ENCODE measurements at places on chromosomes 5 and 9.
A peak's percentile ranks its signal among the peaks of the same experiment; 100 is the strongest.

GRCh38 chr9:6495466-6495865 is 82.5 kb downstream of the UHRF2 start:
- no peak for DNase-seq

DNA sequence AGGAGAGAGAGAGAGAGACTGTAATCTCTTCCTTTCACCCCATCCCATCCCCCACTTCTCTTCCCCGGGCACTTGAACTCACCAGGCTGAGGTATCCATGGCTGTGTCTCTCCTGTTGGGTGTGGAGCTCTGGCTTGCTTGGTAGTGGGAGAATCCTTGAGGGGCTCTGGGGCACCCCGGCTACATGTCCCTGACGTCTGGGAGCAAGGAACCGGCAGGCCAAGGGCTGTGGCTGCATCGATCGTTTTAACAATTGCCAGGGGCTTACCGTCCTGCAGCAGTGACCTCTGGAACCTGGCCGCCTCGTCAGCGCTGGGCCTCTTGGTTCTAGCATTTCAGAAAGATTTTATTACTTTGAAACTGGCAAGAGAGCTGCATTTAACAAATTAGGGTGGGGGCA is 30.0 kb downstream of the FGF18 start:
- DNase-seq: no peak

DNA sequence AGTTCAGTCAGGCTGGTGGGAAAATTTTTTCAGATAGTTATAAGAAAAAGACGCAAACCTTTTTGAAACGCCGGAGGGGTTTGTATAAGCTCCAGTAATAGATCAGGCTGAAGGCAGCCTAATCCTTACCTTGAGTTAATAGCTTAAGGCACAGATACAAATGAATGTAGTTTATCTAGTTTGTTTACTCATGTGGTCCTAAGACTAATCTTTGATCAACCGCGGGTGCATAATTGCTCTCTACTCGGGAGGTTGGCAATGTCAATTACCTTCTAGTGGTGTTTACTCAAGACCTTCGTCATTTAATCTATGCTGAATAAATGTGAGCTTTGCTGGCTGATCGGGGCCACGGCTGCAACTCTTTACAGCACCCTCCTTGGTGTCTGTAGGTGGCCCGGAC is 665 bp upstream of the INSL4 start:
- DNase-seq: no peak

- no peak for DNase-seq
These were observed 52.2 kb downstream of the NXNL2 start for GRCh38 chr9:88587182-88587581.

DNA sequence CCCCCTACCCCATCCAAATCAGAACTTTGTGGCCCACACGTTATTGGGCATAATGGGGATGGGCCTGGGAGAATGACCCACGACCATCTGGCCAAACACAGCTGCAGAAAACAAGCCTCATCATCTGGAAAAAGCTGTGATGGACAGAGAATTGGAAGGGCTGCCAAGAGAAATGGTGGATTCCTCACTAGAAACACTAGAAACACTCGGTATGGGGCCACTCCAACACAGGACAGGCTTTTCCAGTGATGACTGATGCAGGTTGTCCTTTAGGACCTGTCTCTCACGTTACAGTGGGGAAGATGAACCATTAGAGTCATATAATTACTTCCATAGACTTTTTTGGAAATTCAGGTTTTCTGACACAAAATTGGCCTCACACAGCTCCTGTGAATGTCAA is 172.4 kb upstream of the TARS1 start:
- DNase-seq: no peak

DNA sequence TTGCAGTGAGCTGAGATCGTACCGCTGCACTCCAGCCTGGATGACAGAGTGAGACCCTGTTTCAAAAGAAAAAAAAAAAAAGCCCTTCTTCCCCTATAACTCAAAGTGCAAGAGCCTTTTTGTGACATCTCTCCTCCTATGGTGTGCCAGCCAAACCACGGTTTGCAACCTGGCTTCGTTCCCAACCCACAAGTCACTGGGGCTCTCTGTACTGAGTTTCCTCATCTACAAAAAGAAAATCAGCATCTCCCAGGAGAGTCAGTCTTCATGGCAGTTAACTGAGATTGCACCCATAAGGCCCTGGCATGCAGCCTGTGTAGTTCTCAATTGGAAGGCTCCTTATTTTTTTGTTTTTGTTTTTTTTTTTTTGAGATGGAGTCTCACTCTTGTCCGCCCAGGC is 14.8 kb downstream of the ODF2 start:
- no peak for DNase-seq

DNA sequence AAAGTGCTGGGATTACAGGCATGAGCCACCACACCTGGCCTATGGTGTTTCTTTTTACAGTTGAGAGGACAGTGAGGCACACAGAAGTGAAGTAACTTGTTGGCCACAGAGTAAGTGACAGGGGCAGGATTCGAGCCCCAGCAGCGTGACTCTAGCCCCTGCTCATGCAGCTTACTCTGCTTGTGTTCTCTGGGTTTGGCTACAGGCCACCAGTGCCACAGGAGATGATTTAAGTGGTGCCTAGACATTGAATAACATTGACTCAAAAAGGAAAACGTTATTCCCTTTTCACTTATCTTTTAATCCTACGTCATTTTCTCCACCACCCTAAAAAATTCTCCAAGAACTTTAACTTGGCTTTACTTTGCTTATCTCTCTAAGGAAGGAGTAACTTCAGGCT is 61.4 kb downstream of the SNX24 start:
- DNase-seq: no peak

DNA sequence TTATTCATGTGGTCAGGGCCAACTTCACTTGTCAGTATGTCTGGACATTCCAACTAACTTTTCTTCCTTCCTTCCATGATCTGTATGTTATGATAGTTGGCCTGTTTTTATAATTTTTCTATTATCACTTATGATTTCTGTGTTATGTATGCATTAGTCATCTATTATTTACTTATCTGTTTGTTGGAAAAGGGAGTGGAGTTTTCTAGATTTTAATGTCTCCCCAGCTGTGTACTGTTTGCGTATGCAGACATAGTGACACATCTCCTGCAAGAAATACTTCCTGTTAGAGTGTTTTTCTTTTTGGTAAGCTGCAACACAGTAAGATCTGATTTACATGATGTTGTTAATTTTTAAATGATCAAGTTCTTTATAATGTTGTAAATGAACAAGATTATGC is 8.7 kb upstream of the INSYN2B start:
- DNase-seq: no peak

DNA sequence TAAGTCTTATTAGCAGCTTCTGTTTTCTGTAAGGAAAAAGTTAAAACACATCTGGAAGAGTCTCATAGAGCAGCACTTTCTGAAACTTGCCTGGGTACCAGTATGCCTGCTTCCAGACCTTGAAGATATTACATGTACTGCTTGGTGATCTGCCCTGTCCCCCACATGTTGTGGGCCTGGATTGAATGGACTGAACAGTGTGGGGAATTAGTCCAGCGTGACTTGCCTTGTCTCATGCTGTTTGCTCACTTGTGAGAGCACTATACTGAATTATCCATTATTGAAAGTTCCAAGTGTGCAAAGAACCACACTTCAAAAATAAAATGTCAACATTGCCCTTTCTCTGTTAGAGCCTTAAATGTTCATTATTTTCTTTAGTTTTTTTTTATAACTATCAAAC is 8.9 kb downstream of the CTNNA1 start:
- DNase-seq: no peak

DNA sequence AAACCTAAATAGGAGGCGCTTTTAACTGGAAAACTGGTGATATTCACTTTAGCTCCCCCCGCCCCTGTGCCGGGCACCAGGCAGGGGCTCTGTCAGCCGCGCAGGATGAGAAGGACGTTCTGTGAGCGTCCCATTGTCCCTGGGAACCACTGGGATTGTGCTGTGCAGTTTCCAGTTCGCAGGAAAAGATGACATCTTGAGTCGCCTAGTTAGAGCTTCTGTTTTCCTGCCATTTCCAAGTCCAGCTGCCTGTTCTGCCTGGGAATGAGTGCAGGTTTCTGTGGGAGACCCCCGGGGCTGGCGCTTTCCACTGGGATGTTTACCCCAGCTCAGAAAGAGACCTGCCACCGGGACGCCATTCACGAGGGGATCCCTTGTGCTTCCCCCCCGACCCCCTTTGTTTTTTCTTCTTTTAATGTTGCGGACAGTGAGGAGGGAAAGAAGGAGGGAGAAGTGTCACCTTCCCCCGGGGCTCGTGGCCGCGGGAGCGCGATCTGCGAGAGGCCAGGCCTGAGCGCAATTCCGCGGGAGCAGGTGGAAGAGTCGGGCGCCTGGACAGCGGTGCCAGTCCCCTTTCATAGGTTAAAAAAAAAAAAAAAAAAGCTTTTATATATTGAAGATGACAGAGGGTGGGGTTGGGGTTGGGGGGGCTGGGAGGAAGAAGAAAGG is 121.5 kb downstream of the RMI1 start:
- DNase-seq: no peak

GRCh38 chr5:57417971-57418370 is 64.6 kb downstream of the ACTBL2 start:
- no peak for DNase-seq

DNA sequence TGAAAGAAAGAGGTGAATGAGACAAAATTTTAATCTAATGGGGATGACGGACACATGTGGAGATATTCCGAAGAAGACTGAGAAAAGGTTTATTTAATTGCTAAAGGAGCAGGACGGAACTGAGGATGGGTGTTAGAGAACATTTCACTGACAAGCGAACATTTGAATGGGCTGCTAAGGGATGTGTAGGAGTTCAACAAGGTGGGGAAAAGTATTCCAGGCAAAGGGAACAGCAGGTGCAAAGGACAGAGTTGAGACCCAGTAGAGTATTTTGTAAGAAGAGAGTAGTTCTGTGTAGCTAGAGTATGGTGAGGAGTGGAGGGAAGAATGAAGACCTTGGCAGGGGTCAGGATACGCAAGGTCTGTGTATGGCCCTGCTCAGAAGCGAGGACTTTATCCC is 47.4 kb upstream of the FRRS1L start:
- no peak for DNase-seq

- DNase-seq: no peak
These were observed 43.7 kb downstream of the FAF2 start for GRCh38 chr5:176491901-176492300.

GRCh38 chr5:58245476-58245840 is 214.4 kb downstream of the PLK2 start:
- DNase-seq: no peak

DNA sequence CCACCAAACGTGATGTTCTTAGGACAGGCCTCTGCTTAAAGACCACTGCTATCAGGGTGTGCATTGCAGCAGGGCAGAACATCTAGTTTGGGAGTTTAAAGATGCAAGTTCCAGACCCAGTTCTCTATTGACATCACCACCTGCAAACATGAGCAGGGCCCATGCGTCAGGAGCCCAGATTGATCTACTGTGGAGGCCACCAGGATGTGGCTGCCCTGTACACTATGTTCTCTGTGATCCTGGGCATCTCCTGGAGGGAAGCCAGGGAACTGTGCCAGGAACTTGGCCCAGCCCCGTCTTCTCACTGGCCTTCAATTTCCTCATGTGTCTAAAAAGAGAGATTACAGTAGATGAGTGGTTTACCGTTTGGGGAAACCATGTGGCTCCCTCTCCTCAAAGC is 87.1 kb downstream of the PDE6A start:
- DNase-seq: peak; percentile 34

GRCh38 chr5:87946271-87946670 is 322.4 kb downstream of the TMEM161B start:
- DNase-seq: no peak

- no peak for DNase-seq
These were observed 199.7 kb downstream of the BNC2 start for GRCh38 chr9:16670791-16671190.

GRCh38 chr9:129597355-129598088 is 23.4 kb downstream of the C9orf50 start:
- DNase-seq: no peak

GRCh38 chr5:72368271-72368670 is 48.1 kb downstream of the PTCD2 start:
- DNase-seq: no peak

GRCh38 chr9:37769306-37769705 is 15.6 kb downstream of the EXOSC3 start:
- DNase-seq: no peak

DNA sequence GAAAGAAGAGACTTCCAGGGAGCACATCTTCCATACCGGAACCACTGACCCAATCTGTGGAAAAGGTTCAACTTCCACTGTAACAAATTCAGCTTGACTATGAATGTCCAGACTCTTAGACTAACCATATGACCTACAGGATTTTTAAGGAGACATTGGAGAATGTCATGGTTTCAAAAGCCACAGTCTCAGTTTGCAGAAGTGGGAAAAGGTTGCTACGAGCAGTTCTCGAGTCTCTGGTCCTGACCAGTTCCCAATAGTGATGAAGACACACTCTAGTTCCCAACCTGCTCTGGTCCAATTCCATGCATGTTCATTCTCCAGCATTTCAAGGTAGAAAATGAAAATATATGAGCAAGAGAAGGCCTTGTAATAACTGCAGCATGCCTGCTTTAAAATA is 158.0 kb downstream of the MAPKAP1 start:
- DNase-seq: no peak

DNA sequence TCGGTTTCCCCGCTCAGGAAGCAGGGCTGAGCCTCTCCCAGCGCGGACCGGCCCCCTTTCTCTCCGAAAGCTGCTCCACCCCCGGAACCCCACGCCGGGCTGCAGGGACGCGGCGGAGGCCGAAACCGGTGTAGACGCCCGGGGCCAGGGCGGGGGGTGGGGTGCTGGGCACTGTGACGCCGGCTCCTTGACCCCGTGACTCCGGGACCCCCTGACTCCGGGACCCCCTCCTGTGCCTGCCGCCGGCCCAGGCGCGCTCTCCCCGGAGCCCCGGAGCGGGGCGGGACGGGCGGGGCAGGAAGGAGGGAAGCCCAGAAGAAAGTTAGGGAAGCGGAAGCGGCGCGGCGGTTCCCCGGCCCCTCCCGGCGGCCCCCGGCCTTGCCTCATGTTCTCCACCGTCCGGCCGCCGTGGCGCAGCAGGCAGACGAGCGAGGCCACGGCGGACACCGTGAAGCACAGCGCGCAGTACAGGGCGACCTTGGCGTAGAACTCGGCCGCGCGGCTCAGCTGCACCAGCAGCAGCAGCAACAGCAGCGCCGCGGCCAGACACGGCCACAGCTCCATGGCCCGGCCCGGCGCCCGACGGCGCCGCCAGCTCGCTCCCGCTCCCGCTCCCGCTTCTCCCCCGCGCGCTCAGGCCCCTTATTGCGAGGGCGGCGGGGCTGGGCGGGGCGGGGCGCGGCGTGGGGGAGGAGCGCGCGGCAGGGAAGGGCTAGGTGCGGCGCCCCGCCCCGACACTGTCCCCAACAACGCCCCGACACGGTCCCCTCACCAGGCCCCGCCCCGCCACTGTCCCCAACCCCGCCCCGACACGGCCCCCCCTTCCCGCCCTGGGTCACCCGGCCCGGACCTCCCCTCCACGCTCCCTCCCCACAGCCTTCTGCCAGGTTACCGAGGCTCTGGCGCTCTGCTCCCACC is at the start of gene AGPAT2:
Gene AGPAT2 (minus strand): TSS at position 664 of the 918 bp plus-strand sequence. CDS start 100 bp downstream, at position 564.
- DNase-seq: no peak

GRCh38 chr5:31078956-31079355 is 114.5 kb upstream of the CDH6 start:
- no peak for DNase-seq
